Activated CD4-positive, alpha-beta T cell treated with anti-CD3 and anti-CD28 coated beads, Interleukin-2, Interleukin-4, amounts not matched to agents 100 ng/mL and 50 ng/mL, durations not matched to agents 16 hours and 8 hours (primary cell): ENCODE measurements at places on chromosomes 5 and 9.

- no peak for DNase-seq
Measured at GRCh38 chr9:28105001-28105400, 531.7 kb upstream of the C9orf72 start.

DNA sequence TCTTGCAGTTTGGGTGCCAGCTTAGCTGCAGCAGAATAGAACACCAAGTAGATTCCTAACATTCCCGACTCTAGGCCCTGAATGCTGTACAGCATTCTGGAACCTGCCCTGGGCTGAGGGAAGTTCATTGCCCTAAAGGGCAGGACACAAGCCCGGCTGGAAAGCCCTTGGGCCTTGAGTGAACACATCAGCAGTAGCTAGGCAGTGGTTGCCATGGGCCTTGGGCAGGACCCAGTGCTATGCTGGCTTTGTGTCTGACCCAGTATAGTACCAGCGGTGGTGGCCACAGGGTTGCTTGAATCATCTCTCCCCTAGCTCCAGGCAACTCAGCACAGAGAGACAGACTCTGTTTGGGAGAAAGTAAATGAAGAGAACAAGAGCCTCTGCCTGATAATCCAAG is 137.8 kb downstream of the AGTPBP1 start:
- no peak for DNase-seq

GRCh38 chr9:18061856-18062255 is 412.1 kb upstream of the ADAMTSL1 start:
- no peak for DNase-seq

DNA sequence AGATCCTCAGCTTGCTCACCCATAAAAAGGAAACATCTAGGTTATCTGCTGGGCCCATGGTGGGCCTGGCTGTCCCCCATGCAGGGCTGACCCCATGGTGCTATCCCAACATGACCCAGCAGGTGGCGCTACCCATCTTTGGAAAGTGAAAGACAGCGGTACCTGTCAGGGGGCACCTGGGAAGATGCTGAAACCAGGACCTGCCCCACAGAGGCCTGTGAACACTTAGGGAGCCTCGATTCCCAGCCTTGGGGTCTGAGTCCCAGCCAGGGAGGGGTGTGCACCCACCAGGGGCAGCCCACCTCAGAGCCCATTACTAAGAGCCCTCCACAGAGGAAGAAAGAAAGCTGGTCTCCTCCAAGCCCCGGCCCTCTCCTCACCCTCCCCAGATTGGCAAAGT is 46.6 kb upstream of the IPPK start:
- DNase-seq = peak; percentile 73

DNA sequence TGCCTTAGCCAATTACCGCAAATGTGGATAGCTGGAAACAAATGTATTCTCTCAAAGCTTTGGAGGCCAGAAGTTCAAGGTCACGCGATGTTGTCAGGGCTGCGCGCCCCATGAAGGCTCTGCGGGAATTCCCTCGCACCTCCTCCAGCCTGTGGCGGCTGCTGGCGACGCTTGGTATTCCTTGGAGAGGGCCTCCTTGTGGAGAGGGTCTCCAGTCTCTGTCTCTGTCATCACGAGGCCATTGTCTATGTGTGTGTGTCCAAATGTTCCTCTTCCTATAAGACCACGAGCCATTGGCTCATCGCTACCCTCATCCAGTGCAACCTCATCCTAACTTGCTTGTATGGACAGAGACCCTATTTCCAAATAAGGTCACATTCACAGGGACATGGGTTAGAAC is 97.5 kb downstream of the ANKRD33B start:
- DNase-seq = no peak
